ENCODE measurements at places on chromosomes 7 and 10. TPM values are rescaled to one million over a fixed set of nuclear protein-coding genes. Genes with fewer than 3 reads are reported as not detected.

GRCh38 chr10:55668326-55668922 lies 692.6 kb downstream of the ZWINT start:
- peak; percentile 3 for DNase-seq

- no peak for DNase-seq
Measured at GRCh38 chr10:99170116-99170675, 65.5 kb downstream of the HPSE2 start.

Gene AGAP6
- total RNA-seq = 4.9 TPM

Gene PCDH15
- total RNA-seq = not detected

DNA sequence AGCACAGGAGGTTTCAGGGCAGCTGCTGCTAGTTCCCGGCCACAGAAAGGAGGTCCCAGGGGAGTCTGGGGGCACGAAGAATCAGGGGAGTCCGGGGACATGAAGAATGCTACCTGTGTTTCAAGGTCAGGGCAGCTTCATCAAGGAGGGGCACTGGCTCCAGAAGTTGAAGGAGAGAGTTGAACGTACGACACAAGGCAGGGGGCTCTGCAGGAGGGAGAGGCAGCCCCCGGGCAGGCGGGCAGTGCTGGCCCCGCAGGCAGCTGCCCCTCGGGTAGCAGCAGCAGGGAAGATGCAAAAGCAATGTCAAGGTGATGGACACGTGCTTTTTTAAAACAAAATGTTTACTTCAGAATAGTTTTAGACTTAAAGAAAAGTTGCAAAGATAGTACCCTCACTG lies 134.7 kb upstream of the RNF32 start:
- no peak for DNase-seq

Measured in GM23248 (cell line).